Dermis blood vessel endothelial cell (primary cell): ENCODE measurements at places on chromosomes 13 and 19.

GRCh38 chr19:38977445-38978325 is 2.1 kb upstream of the FBXO17 start:
- DNase-seq: peak; percentile 29

DNA sequence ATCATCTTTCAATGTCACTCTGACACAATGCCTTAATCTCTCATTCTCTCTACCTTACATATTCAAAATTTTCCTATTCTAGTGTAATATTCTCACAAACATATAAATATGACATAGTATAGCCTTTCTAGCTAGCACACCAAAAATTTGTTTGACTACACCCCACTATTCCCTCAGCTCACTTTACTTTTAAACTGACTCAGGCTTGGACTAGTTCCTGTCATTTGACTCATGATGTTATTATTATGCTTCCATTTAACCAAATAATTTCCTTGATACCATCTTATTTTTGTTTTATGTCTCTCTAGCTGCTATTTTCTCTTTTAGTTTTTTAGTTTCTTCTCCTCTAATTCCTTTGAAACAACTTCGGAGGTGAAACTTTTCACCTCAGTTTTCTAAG is 1745.6 kb upstream of the PCDH20 start:
- DNase-seq: no peak

GRCh38 chr19:46461537-46461936 is 9.8 kb downstream of the PNMA8A start:
- DNase-seq: no peak

- peak; percentile 63 for DNase-seq
These were observed 15.1 kb upstream of the ZNF507 start for GRCh38 chr19:32330213-32330857.

GRCh38 chr13:40337651-40338050 is 328.8 kb downstream of the FOXO1 start:
- DNase-seq: no peak

- DNase-seq: no peak
These were observed 45.3 kb downstream of the RGCC start for GRCh38 chr13:41502673-41503072.

GRCh38 chr19:1265615-1266128 is 3.5 kb upstream of the CIRBP start:
- DNase-seq: peak; percentile 54

- peak; percentile 88 for DNase-seq
These were observed 20.3 kb upstream of the TRIM13 start for GRCh38 chr13:49976314-49977258.
